Fibroblast of skin of right quadriceps (primary cell): ENCODE measurements at places on chromosomes 5 and 9.

GRCh38 chr5:1930880-1931603, 48.3 kb upstream of the IRX4 start:
- DNase-seq: no peak

- DNase-seq: no peak
Measured at GRCh38 chr9:126357074-126357473, 30.4 kb downstream of the MVB12B start.

- DNase-seq: no peak
Measured at GRCh38 chr9:303502-303901, 88.8 kb downstream of the DOCK8 start.

DNA sequence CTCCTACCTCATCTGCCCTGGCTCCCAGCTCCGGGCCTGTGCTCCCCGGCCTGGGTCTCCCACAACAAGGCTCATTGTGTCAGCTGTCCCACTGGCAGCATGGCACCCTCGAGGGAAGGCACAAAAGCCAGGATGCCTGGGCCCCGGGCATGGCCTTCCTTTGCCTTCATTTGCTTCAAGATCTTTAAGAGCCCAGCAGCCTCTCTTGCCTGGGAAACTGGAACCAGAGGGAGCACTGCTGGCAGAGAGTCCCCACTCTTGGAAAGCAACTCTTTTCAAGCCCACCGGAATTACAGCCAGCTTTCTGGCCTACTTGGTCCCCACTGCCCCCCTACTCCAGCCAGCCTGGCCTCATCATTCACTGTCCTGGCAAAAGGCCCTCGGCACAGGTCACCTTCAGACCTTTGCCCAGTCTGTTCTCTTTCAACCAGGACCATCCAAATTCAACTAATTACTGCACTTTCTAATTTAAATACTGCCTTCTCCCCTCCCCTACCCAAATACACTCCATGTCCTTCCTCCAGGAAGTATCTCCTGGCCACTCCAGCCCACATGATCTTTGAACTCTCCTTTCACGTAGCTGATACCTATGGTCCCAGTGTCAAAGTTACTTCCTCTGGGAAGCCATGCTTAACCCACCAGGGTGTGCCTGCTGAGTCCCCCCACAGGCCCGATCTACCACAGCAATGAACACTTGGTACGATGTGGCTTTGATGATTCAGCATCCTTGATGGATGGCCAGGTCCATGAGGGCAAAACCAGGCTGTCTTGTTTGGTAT, 8.9 kb downstream of the ZER1 start:
- no peak for DNase-seq

DNA sequence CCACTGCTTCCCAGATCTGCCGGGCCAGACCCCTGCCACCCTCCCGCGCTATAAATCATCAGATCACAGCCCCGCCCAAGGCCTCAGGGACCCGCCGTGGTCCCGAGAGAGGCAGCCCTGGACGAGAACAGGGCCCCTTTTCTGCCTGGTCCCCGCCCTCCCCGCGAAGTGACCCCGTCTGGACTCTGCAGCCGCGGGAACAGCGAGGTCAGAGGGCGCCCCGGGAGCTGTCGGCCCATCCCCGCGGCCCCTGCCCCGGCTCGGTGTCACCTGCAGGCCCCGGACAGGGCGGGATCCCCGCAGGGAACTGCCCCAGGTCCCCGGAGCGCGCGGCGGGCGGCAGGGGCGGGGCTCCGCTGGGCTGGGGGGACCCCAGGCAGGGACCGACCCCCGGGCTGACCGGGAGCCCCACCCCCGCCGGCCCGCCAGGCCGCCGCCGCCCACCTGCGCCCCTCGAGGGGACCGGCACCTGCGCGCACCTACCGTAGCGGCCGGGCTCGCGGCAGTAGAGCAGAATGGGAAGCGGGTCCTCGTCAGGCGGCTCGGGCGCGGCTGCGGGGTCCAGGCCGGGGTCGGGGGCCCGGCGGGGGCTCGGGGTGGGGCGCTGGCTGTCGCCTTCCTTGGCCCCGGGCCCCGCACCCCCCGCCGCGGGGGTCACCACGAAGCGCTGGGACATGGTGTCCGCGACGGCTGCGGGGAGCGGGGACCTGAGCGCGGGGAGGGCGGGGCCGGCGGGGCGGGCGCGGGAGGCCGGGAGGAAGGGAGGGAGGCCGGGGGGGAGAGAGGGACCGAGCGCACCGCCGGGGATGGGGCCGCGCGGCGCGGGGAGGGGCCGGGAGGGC, 43.5 kb upstream of the SLC12A7 start:
- no peak for DNase-seq

DNA sequence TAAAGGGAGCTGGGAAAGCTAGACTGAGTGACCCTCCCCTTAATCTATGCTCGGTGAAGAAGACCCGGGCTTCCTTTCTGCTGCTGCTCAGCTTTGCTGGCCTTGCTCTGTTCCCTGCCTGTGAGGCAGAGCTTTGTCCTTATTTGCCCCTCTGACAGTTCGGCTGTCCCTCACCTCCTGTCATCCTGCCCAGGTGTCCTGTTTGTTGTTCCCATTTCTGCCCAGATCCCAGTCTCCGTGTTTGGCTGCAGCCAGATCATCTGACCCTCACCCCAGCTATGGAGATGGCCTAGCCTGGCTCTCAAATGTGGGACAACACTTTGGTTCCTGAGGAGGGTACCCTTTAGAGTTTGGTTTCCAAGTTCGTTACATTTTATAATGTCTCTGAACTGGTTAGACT, 20.2 kb downstream of the OTULIN start:
- DNase-seq: no peak

- no peak for DNase-seq
Measured at GRCh38 chr5:156240414-156240813, 86.5 kb upstream of the SGCD start.

DNA sequence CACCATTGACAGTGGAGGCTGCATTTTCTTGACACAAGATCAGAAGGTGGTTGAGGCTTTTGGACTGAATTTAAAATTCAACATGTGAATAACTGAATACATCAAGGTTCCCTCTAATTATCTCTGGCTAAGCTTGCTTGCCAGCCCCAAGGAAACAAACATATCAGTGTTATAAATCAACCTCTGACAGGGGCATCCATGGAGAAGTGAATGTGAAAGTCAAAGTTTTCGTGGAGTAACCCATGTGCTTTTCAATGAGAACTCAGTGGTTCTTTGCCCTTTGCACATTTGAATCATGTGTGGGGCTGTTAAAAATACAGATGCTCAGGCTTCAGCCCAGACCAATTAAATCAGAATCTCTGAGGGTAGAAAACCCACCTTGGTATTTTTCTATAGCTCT, 128.9 kb downstream of the LRRC70 start:
- no peak for DNase-seq

- DNase-seq: no peak
Measured at GRCh38 chr9:89309608-89310474, 1.2 kb upstream of the CKS2 start.

- peak; percentile 8 for DNase-seq
Measured at GRCh38 chr5:83220331-83220730, 143.0 kb downstream of the XRCC4 start.

DNA sequence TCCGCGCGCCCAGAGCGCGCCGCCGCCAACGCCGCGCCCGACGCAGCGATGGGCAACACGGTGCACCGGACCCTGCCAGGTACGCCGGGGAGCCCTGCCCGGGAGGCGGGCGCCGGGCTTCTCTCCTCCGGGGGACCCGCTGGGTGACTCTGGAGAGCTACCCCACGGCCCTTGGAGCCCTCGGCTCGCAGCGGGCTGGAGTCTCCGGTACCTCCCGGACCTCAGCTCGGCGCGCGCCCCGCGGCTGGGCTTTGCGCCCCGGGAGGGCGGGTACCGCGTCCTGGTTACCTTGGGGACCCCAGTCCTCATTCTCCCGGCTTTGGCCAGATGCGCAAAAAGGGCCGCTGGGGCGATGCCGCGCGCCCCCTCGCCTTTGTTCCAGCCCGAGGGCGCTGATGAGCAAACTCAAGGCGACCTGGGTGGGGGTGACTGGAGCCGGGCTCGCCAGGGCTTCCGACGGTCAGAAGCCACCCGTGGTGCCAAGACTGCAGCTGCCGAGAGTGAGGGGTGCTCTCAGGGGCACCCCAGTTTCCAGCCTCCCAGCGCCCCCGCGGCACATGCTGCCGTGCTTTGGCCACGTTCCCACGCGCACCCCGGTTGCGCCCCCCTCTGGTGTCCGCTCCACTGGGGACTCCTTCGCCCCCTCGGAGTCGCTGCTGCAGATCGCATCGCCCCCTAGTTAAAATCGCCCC, 442 bp downstream of the NEURL1B start:
- DNase-seq: no peak

DNA sequence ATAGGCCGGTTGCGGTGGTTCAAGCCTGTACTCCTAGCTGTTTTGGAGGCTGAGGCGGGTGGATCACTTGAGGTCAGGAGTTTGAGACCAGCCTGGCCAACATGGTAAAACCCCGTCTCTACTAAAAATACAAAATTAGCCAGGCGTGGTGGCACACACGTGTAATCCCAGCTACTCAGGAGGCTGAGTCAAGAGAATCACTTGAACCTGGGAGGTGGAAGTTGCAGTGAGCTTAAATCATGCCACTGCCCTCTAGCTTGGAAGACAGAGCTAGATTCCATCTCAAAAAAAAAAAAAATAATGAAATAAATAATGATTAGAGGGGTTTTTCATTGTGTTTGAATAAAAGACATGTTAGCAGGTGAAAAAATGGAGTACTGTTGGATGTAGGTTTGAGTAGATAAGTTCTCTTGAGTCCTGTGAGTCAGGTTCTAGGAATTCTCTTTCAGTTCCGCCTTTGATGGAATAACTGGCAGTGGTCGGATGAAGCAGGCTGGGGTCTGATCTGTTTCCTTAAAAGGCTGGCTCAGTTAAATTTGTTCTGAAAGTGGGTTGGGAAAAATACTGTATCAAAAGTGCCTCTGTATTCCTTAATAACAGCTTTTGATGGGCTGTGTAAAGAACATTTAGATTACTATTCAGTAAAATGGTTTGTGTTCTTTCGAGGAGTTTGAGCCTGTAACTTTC, 73.2 kb downstream of the AOPEP start:
- DNase-seq: peak; percentile 80

GRCh38 chr5:16727755-16728325, 111.0 kb upstream of the RETREG1 start:
- no peak for DNase-seq

DNA sequence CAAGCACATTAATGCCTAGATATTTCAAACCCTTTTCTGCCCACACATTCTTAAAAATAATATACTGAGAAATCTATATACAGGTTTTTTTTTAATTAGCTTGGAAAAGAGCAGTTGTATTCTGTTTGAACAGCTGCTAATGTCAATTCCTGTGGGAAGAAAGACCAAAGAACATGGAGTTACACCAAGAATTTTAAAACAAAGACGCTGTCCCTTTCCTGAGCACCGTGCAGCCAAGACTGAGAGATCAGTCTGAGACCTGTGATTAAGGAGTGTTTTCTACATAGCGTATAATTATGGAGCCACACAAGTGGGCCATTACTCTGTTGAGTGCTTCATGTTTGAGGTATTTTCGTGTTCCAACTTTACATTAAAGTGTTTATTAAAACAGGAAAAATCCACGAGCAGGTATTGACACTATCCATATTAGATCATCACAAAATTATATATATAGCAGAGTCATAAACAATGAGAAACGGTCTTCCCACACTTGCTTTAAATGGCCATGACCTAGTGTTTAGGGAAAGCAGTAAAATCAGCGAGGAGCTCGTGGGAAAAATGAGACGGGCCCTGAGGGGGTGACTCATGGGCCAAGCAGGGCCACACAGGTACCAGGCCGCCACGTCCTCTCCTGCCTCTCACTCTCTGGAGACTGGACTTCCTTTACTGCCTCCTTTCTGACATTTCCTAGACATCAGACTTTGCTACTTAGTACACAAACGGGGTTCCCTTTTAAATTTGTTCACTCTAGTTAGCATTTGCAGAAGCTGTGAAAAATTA, 153.1 kb upstream of the OTULINL start:
- no peak for DNase-seq

DNA sequence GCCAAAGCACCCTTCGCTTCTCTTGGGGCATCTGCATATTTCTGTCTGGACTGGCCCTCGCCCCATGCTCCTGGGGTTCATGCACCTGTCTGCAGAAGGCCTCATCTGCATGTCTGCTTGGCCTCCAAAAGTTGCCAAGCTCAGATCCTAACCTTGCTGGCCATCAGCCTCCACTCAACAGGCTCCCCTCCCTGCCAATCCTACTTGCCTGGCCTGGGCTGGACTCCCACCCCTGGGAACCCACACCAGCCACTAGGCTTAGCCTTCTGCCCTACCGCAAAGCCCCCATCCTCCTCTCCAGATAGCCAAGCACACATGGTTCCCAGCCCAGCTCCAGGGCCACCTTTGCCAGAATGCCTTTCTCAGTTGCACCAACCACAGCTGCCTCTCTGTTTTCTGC, 159.8 kb downstream of the PAX5 start:
- no peak for DNase-seq

GRCh38 chr5:67301285-67301903, 104.8 kb upstream of the CD180 start:
- DNase-seq: peak; percentile 96

DNA sequence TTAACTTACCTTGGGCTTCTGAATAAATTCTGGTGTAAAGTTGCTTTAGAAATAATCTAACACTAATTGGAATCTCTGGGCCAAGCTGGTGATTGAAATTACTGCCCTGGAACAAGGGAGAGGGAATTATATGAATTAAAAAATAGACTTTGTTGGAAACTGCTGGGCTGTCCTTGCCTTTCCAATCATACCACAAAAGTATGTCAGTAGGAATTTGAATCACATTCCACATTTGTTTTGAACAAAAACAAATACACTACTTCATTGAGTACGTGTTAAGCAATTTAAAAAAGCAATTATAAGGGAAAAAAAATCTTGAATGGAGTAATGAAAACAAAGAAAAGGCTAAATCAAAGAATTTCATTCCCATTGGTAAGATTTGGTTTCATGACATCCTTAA, 102.5 kb upstream of the SREK1 start:
- no peak for DNase-seq

GRCh38 chr5:133456933-133457402, 155.4 kb downstream of the FSTL4 start:
- DNase-seq: peak; percentile 58

GRCh38 chr5:58281189-58281588, 178.7 kb downstream of the PLK2 start:
- no peak for DNase-seq

DNA sequence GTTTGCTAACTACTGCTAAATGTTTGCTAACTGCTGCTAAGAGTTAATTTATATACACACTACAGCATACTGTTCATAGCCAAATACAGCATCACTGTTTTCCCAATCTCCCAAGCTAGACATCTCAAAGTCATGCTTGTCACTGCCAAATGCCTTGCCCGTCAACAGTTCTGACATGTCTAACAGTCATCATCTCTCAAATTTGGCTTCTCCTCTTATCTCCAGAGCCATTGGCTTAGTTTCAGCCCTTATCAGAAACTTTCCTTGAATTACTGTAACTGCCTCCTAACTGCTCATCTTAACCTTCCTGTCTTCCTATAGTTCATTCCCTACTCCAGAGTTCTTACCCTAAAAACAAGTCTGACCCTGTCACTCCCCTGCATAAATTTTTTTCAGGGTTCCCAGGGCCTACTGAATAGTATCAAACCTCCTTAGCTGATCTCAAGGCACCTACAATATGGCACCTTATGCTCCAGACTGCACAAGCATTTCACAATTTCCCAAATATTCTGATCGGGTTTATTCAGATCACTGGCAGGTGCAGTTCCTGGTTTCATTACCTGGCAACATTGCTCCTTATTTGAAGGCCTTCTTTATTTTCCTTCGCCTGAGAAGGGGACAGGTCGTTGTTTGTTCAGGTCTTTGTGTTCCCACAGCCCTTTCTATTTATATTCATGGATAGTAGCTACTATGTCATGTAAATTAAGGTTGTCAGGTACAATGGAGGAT, 55.9 kb upstream of the ANKRD55 start:
- no peak for DNase-seq

GRCh38 chr9:137969685-137970084, 92.1 kb downstream of the CACNA1B start:
- no peak for DNase-seq

- DNase-seq: peak; percentile 10
Measured at GRCh38 chr5:56876327-56876726, 33.1 kb upstream of the SETD9 start.
